ENCODE measurements at places on chromosomes 1 and 21. TPM values are rescaled to one million over a fixed set of nuclear protein-coding genes. Genes with fewer than 3 reads are reported as not detected.

Gene MIXL1
- total RNA-seq, result 3.7 TPM

Gene MAP3K7CL
- 0.12 TPM for total RNA-seq

Gene NECTIN4
- not detected for total RNA-seq

Gene ERICH3
- 0.14 TPM for total RNA-seq

Gene DEPDC1
- total RNA-seq, result 37.6 TPM

Gene RIMS3
- total RNA-seq, result 33.0 TPM

Gene SMCP
- total RNA-seq, result not detected

Gene VASH2
- 5.9 TPM for total RNA-seq

Gene KRTAP7-1
- not detected for total RNA-seq

Gene FCAMR
- total RNA-seq, result not detected

Data from cardiac muscle cell (in vitro differentiated cells and primary cell).